ENCODE measurements at places on chromosomes 1 and 21.
A peak's percentile ranks its signal among the peaks of the same experiment; 100 is the strongest.

GRCh38 chr1:223521150-223521549 is 127.9 kb downstream of the CCDC185 start:
- DNase-seq = no peak

- no peak for DNase-seq
These were observed 1.0 kb downstream of the SMYD2 start for GRCh38 chr1:214281720-214282629.

DNA sequence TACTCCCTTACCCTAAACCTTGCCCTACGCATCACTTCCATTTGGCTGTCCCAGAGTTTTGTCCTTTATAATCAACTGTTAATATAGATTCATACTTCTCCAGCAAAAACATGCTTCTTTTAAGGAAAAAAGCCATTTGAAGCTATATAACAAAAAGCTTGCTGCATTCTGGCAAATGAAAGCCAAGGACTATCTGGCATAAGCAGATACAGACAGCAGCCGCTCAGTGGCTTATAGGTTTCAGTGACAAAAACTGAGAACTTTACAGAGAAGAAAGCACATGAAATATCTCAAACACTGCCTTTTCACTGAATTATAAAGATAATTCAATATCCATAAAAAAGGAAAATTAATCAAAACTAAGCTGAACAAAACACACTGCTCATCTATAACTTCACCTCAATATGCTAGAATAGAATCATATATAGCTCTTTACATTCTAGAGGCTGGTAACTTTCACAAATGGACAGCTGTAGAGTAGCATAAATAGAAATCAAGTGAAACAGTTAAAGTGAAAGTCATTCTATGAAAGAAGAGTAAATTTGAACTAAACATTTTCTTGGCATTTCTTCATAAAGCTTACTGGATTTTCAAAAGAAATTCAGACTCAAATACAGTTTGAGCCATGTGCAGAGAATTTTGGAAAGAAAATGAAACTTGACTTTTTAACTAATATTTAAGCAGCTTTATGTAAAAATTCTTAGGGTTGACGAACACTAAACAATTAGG is 19.6 kb downstream of the CDC42BPA start:
- DNase-seq = no peak

GRCh38 chr1:21618561-21619374 is 50.4 kb downstream of the RAP1GAP start:
- no peak for DNase-seq

DNA sequence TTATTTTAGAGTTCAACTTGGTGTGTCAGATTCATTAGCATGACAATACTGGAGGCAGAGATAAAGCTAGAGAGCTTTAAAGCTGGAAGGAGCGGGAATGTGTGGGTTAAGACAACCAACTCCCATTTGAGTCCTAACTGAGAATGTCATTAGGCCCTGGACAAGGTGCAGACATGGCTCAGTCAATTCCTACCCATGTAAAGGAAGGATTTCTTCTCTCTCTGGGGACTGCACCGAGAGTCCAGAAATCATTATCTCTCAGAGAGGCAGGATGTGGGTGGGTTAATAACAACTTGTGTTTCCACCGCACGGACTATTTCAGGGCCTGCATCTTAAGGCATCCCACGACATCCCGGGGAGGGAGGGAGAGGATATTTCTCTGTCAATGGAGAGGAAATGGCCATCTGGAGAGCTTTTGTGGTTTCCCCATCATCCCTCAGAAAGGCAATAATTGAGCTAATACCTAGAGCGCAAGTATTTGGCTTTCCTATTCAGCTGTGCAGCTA is 46.7 kb upstream of the SARS1 start:
- no peak for DNase-seq

GRCh38 chr1:21262293-21263051 is 27.8 kb downstream of the ECE1 start:
- DNase-seq = no peak

DNA sequence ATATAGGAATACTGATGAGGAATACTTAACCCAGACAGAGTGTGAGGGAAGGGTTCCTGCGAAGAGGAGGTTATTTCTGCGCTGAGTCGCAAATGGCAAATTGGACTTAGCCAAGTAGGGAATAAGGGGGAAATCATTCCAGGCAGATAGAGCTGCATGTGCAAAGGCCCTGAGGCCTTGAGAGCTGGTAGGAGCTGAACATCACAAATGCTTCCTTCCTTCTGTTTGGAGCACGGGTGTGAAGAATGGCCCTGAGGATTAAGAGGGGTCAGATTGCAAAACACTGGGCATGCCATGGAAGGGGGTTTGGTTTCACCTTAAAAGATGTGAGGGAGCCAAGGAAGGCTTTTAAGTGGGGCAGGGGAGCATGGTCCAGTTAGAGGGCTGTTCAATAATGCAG is 12.4 kb downstream of the IER5 start:
- DNase-seq = no peak

- no peak for DNase-seq
These were observed 20.4 kb downstream of the DEGS1 start for GRCh38 chr1:224203243-224204016.

DNA sequence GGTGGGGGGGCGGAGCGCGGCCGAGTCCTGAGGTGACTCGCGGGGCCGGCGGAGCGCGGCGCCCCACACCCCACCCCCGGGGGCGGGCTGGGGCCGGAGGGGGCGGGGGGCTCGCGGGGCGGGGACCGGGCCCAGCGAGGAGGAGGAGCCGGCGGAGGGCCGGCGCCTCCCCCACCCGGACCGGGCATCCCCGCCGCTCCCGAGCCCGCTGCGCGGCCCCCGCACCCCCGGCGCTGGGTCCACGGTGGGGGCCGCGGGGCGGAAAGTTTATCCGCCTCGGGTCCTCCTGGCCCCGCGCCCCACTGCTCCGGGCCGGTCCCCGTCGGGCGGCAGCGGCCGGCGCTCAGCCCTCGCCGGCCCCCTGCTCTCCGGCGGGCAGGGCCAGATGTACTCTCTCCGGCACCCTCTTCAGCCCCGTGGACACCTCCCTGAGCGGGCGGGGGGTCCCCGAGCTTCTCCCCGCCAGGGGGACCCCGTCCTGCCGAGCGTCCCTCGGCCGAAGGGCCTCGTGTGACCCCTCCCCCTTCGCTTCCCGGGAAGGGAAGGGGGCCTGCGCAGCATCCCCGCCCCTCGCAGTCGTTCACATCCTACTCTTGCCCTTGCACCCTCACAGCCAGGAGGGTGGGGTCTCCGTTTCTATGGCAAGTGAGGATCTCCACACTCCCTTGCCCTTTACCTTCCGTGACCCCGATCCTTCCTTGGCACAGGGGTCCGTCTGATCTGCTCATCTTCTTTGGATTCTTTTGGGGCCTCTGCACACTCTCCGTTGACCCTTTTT is 663 bp downstream of the CAMTA1 start:
- DNase-seq = peak; percentile 28

DNA sequence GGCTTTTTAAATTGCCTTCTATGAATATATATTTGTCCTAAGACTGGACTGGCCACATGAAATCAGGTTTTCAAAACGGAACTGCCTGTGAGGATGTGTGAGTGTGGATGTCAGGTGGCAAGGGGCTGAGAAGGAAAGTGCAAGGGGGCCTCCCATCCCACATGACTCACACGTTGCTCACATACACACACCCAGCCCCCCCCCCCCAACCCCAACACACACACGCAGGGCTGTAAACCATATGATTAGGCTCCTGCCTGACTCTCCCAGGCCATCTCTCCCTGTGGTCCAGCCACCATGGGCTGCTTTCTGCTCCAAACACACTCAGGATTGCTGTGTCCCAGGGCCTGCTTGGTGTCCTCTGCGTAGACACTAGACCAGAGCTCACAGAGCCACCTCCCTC is 22.4 kb downstream of the DEGS1 start:
- DNase-seq = peak; percentile 45

- DNase-seq = peak; percentile 68
These were observed 229.2 kb upstream of the CAMK1G start for GRCh38 chr1:209354111-209354839.

DNA sequence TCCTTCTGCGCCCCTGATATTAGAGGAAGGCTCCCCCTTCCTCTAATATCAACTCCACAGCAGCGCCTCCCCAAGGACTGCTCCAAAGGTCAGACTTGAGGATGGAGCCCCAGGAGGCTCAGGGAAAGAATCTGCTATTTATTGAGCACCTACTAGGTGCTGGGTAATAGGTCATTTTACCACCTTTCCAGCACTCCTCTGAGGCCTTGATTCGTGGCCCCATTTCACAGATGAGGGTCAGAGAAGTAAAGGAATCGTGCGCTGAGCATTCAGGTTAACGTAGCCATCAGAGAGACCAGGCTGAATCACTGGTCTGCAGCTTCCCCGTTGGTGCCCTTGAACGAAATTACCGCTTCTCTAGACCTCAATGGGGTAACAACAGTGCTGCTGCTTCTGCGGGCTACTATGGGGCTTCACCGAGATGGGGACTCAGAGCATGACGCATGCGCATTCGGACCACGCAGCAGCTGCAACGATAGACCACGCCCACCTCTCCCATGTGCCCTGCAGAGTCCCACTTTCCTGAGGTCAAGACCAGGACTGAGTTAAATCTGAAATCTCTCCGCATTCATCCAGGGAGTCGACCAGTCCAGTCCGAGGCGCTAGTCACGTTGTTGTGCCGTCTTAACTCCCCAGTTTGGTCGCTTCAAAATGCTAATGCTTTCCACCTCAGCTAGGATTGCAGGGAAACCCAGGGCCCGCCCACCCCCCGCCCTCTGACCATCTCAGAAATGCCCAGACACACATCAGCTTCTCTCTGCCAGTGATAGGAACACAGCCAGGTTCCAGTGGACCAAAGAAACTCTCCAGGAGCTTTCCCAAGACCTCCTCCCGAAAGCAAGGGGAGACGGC is 12.9 kb downstream of the CAMK2N1 start:
- DNase-seq = peak; percentile 7

GRCh38 chr1:56872597-56872996 is 18.0 kb downstream of the C8A start:
- DNase-seq = no peak

DNA sequence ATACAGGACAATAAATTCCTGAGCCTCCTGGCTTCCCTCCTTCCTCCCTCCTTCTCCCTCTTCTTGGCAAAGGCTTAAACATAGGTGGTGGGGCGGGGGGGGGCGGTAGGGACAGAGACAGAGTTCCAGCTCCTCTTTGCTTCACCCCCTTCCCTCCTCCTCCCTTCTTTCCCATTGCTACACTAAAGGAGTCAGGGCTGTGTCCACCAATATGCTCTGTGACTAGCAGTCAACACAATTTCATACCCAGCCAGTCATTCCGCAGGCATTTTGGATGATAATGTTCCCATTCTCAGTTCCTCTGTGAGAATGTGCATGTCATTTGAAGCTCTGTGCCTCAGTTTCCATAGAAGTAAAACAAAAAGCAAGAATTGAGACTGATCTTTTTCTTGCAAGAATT is 1.7 kb downstream of the LMOD1 start:
- no peak for DNase-seq

DNA sequence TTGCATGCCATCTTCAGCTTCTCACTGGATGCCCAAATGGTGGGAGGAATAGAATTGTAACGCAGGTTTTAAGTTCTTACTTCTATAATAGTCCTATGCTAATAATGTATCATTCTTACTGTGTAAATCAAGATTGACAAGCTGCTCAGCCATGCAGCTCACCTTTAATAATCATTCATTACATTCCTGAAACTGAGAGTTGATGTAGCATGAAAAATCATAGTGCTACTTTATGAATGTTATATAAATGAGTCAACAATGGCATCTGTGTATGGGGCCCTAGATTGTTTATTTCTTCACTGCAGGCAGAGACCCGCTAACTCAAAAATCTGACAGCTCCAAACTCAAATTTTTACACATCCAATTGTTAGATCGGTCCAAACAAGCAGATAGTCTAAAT is 34.4 kb downstream of the FH start:
- DNase-seq = no peak

DNA sequence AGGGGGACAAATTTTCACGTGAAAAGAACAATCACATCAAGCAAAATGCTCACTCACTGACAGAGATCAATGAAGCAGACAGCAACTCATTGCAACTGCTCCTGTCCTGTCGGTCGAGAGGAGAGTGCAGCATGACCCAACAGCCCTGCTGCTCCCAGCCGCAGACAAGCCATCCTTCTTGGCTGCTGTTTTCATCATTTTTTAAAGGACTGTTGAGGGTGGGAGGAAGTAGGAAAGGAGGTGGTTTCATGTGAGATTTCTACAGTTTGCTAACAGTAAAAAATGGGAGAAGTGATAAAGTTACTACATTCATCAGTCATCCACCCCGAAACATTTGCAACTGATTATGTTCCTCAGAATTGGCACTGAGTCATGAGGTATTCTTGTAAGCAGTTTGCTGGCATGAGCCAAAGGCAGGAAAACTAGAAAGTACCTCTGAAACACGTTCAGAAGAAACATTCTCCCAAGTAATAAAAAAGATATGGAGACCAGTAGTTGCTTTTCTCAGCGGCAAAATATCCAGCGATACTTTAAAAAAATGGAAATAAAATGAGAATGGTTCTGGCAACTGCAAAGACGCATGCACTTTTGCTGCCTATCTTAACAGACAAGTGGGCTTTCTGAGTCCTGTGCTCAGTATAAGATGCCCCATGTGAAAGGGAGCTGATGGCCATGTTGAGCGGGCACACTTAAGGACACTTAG is 72.0 kb upstream of the CLDN14 start:
- no peak for DNase-seq

GRCh38 chr1:38005195-38006007 is at the start of gene FHL3:
Gene FHL3, minus strand, starts transcription at chr1:38005514. Its CDS starts 6,102 bp downstream, at chr1:37999412.
- peak; percentile 53 for DNase-seq

GRCh38 chr1:24673341-24673740 is 30.2 kb downstream of the SRRM1 start:
- no peak for DNase-seq

DNA sequence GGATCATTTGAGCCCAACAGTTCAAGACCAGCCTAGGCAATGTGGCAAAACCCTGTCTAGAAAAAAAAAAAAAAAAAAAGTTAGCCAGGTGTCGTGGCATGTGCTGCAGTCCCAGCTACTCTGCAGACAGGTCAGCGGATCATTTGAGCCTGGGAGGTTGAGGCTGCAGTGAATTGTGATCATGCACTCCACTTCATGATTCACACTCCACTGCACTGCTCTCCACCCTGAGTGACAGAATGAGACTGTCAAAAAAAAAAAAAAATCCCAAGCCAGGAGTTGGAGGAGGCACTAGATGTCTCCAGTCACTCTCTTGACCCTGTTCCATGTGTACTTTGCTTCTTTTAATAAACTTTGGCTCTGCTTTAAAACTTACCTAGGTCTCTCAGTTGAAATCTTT is 51.0 kb upstream of the OLFM3 start:
- DNase-seq = no peak

GRCh38 chr1:112268408-112268807 is 127.6 kb upstream of the CTTNBP2NL start:
- no peak for DNase-seq

- peak; percentile 13 for DNase-seq
These were observed 716.2 kb upstream of the ZP4 start for GRCh38 chr1:238606896-238607295.

All from activated CD4-positive, alpha-beta T cell treated with anti-CD3 and anti-CD28 coated beads, Interleukin-2, Interleukin-4, amounts not matched to agents 100 ng/mL and 50 ng/mL, durations not matched to agents 16 hours and 8 hours (primary cell).